ENCODE measurements at places on chromosomes 2 and 18.
A peak's percentile ranks its signal among the peaks of the same experiment; 100 is the strongest.

DNA sequence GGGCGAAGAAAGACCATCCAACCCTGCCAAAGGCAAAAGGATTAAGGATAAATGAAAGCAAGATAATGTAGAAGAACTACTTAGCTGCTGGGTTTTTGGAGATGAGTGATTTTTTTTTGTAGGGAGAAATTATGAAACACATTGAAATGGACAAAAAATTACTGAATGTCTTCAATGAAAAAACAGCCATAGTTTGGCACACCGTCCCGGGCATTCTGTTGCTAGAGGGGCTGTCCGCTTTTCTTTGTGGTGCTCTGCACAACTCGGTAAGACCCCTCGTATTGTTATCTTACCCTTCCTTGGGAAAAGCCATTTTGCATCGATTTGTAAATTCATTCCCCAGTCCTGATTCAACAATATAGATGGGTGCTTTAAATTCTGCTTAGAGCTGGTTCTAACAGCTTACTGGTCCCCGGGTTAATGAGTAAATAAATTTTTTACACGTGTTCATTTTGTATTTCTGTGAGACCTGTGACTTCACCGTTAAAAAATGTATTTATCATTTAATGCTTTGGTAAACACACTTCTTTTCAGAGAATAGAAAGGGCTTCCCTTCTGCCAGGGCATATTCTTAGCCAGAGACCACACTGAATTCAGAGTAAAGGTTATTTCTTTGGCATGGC lies 912 bp upstream of the LAPTM4A start:
- H3K27me3 ChIP-seq = no peaks in the 10 kb centered on the region
- no peaks in the 10 kb centered on the region for H3K36me3 ChIP-seq
- peaks cover 24% of the 10 kb centered on the region for H3K4me1 ChIP-seq
- DNase-seq = no peak

GRCh38 chr2:237863102-237863511 lies 3.7 kb downstream of the RAMP1 start:
- no peak overlapping the region for H3K27ac ChIP-seq
- DNase-seq = no peak
- H3K27me3 ChIP-seq = no peaks in the 10 kb centered on the region
- H3K4me1 ChIP-seq = peaks cover 12% of the 10 kb centered on the region
- no peak overlapping the region for H3K4me3 ChIP-seq

DNA sequence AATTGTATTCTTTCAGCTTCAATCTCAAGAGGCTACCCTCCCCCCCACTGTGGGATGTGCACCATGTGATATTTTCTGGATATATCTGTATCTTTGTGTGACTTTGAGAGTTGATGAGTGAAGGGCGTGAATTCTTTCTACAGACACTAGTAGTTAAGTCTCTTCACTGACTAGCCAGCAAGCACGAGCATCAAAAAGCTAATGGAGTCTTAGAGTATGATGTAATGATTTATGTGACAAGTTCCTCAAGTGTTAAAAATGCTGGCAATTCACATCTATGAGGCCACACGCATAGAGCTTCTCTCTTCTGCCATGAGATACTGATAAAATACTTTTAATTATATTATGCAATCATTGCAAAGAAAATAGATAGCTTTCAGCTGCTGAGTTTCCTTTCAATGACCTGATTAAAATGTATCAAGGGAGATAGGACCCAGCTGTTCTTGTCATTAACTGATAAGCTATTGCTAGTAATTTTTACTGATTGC lies 304.8 kb downstream of the TRIB2 start:
- no peaks in the 10 kb centered on the region for H3K27me3 ChIP-seq
- H3K4me1 ChIP-seq = no peaks in the 10 kb centered on the region
- no peaks in the 10 kb centered on the region for H3K36me3 ChIP-seq
- H3K4me3 ChIP-seq = no peak overlapping the region

- H3K27ac ChIP-seq = no peak overlapping the region
- no peaks in the 10 kb centered on the region for H3K27me3 ChIP-seq
- no peaks in the 10 kb centered on the region for H3K4me1 ChIP-seq
- H3K36me3 ChIP-seq = no peaks in the 10 kb centered on the region
These were observed 300.8 kb downstream of the NDUFA10 start for GRCh38 chr2:239724194-239724849.

GRCh38 chr2:40348038-40348437 lies 103.9 kb downstream of the SLC8A1 start:
- no peak overlapping the region for H3K4me3 ChIP-seq
- no peaks in the 10 kb centered on the region for H3K36me3 ChIP-seq
- no peak for DNase-seq
- no peaks in the 10 kb centered on the region for H3K27me3 ChIP-seq
- no peaks in the 10 kb centered on the region for H3K4me1 ChIP-seq

- no peaks in the 10 kb centered on the region for H3K36me3 ChIP-seq
- no peaks in the 10 kb centered on the region for H3K4me1 ChIP-seq
- H3K4me3 ChIP-seq = no peak overlapping the region
- H3K27ac ChIP-seq = no peak overlapping the region
These were observed 208.5 kb upstream of the SPOPL start for GRCh38 chr2:138293045-138293444.

- H3K27ac ChIP-seq = no peak overlapping the region
- no peak overlapping the region for H3K4me3 ChIP-seq
- DNase-seq = no peak
- no peaks in the 10 kb centered on the region for H3K27me3 ChIP-seq
- H3K36me3 ChIP-seq = no peaks in the 10 kb centered on the region
These were observed 62.7 kb upstream of the GALNT5 start for GRCh38 chr2:157194844-157195243.

DNA sequence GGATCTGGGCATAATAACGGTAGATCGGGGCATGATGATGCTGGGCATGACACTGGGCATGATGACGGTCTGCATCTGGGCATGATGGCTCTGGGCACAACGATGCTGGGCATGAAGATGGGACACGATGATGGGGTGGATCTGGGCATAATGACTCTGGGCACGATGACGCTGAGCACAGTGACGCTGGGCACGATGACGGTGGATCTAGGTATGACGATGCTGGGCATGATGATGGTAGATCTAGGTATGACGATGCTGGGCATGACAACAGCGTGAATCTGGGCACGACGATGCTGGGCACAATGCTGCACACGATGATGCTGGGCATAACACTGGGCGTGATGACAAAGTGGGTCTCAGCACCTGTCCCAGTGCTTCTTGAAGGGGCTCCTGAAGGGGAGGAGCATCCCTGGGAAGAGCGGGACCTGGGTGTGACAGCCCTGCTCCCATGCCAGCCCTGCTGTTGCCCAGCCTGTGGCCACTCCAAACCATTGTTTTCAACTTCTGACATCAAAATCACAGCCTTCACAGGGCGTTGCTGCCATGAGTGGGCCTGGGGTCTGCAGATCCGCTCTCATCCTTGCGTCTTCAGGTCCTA lies 30.4 kb upstream of the ALLC start:
- DNase-seq = no peak
- H3K27ac ChIP-seq = no peak overlapping the region
- H3K36me3 ChIP-seq = no peaks in the 10 kb centered on the region
- H3K4me1 ChIP-seq = peaks cover 11% of the 10 kb centered on the region
- H3K27me3 ChIP-seq = no peaks in the 10 kb centered on the region
- H3K4me3 ChIP-seq = no peak overlapping the region

GRCh38 chr2:200619279-200619678 lies 33.5 kb downstream of the AOX1 start:
- H3K27ac ChIP-seq = no peak overlapping the region
- no peaks in the 10 kb centered on the region for H3K27me3 ChIP-seq
- H3K4me3 ChIP-seq = no peak overlapping the region
- no peaks in the 10 kb centered on the region for H3K4me1 ChIP-seq
- no peaks in the 10 kb centered on the region for H3K36me3 ChIP-seq
- DNase-seq = no peak

DNA sequence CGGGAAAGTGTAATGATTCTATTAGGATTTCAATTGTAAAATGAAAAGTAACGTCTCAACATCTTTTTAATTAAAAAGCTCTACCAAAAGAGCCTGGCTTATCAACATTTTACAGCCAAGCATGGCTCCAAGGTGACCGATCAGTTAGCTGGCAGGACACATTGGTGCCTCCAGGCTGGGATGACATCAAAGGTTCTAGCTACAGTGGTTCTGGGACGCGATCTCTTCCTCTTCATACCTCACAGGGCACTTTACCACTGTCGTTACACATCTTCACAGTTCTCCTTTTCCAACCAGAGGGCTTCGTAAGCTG lies 693 bp downstream of the ORC2 start:
- no peaks in the 10 kb centered on the region for H3K27me3 ChIP-seq
- H3K4me3 ChIP-seq = peak overlapping the region; percentile 95
- peaks cover 39% of the 10 kb centered on the region for H3K4me1 ChIP-seq
- H3K27ac ChIP-seq = peak overlapping the region; percentile 91
- DNase-seq = peak; percentile 23

GRCh38 chr2:207505728-207506127 lies 24.0 kb upstream of the CREB1 start:
- peaks cover 17% of the 10 kb centered on the region for H3K4me1 ChIP-seq
- no peaks in the 10 kb centered on the region for H3K36me3 ChIP-seq
- H3K4me3 ChIP-seq = no peak overlapping the region
- H3K27me3 ChIP-seq = no peaks in the 10 kb centered on the region
- DNase-seq = no peak

- no peaks in the 10 kb centered on the region for H3K36me3 ChIP-seq
- H3K4me3 ChIP-seq = no peak overlapping the region
- H3K27me3 ChIP-seq = no peaks in the 10 kb centered on the region
- no peaks in the 10 kb centered on the region for H3K4me1 ChIP-seq
- DNase-seq = no peak
These were observed 808.6 kb downstream of the RNF144A start for GRCh38 chr2:7725850-7726242.

GRCh38 chr2:240412211-240412861 lies 23.1 kb upstream of the GPC1 start:
- no peaks in the 10 kb centered on the region for H3K36me3 ChIP-seq
- no peak overlapping the region for H3K27ac ChIP-seq
- no peaks in the 10 kb centered on the region for H3K4me1 ChIP-seq

DNA sequence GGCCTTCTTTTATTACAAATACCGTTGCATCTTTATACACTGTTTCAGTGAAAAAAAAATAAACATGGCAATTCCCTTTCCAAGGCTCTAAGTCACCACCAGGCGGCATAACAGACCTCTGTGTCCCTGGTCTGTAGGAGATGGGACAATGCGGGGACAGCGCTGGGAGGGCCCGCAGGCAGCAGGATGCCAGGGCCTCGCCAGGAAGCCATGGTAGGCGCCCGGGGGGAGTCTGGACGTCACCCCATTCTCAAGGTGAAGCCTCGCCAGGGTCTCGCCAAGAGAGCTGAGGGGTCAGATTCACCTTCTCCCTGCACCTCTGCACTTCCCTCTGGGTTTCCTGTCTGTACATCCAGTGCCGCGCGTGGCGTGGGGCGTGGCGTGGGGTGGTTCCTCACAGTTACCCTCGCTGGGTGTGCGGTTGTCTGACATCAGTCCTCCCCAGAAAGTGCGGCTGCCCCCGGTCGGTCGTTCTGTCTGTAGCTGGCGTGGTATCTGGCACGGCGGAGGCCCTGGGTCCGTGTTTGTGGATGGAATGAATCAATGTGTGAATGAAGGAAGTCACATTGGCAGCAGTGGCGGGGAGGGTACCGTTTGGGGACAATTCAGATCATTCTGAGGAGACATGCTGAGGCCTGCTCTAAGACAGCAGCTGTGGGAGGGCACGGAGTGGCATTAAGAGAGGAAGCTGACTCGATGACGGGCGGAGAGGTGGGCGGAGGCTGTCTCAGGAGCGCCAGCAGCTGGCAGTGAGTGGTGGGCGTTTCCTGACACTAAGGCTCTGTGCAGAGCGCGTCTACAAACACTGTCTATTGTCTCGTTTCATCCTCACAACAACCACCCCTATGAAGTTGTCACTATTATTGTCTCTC lies 46.0 kb downstream of the LRRFIP1 start:
- H3K36me3 ChIP-seq = no peaks in the 10 kb centered on the region
- peak; percentile 96 for DNase-seq

GRCh38 chr2:176997792-176998169 lies 214.8 kb upstream of the HNRNPA3 start:
- no peaks in the 10 kb centered on the region for H3K27me3 ChIP-seq
- H3K4me1 ChIP-seq = no peaks in the 10 kb centered on the region
- no peak overlapping the region for H3K27ac ChIP-seq
- DNase-seq = no peak
- H3K36me3 ChIP-seq = no peaks in the 10 kb centered on the region

DNA sequence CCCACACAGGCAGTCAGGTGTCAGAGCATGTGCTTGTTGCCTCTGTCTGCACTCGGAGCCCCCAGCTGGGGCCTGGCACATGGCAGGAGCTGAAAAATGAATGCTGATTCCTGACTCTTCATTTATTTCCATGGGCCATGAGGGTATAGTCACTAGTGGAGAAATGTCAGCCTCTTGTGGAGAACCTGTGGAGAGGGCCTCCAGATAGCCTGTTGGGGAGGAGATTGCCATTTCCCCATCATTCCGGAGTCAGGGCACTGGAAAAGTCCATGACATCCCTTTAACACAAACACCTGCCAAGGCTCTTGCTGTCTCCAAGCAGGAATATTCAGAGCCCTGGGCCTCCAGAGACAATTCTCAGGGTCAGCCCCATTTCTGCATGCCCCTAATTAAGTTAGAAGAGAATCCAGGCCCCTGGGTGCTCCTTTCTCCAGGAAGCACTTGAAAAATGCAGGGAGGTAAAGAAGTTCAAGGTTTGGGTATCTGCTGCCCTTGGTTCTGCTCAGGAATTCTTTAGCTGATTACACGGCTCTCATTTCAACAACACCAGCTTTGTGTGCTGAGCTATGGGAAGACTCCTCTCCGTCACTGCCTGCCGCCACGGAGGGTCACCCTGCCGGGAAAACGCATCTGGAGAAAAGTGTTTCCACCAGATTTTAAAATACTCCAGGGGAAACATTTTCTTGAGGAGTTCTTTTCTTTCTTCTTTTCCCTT lies 311.3 kb downstream of the MYCN start:
- H3K27me3 ChIP-seq = no peaks in the 10 kb centered on the region
- no peaks in the 10 kb centered on the region for H3K4me1 ChIP-seq
- DNase-seq = no peak
- no peak overlapping the region for H3K27ac ChIP-seq
- H3K36me3 ChIP-seq = no peaks in the 10 kb centered on the region
- no peak overlapping the region for H3K4me3 ChIP-seq

DNA sequence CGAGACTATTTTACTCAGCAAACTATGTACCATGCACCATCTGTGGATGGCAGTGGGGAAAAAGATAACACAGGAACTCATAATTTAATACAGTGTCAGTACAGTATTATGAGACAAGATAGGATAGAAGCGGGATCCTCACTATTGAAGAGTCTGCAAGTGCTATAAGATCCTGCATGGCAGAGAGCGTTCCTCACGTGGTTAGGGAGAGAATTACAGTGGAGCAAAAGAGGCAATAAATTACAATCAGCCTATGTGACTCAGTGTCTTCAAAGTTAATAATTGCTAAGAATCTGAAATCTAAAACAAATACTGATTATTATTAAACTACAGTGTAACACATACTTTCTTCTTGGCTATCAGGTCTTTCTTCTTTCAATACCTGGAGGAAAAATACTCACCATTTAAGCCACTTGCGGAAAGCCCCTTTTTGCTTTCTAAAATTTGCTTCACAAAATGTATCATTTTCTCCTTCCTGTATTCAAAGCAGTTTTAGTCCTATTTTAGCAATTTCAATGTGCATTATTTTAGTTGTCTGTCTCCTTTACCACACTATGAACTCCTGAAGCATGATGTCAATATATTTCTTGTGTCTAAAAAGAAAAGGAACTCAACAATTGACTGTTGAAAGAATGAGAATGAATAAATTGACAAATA lies 342.9 kb downstream of the SPAG16 start:
- no peaks in the 10 kb centered on the region for H3K27me3 ChIP-seq
- H3K36me3 ChIP-seq = no peaks in the 10 kb centered on the region
- H3K4me3 ChIP-seq = no peak overlapping the region
- DNase-seq = no peak
- no peaks in the 10 kb centered on the region for H3K4me1 ChIP-seq

GRCh38 chr2:165790466-165790865 lies 3.6 kb downstream of the GALNT3 start:
- H3K27me3 ChIP-seq = no peaks in the 10 kb centered on the region
- no peak overlapping the region for H3K4me3 ChIP-seq
- DNase-seq = no peak
- no peak overlapping the region for H3K27ac ChIP-seq
